ENCODE measurements at places on chromosomes 12 and 14.

- no peak for DNase-seq
Observed at GRCh38 chr14:89493406-89493805, 76.4 kb upstream of the FOXN3 start.

GRCh38 chr14:98194821-98195220, 1077.2 kb downstream of the BCL11B start:
- DNase-seq, result no peak

DNA sequence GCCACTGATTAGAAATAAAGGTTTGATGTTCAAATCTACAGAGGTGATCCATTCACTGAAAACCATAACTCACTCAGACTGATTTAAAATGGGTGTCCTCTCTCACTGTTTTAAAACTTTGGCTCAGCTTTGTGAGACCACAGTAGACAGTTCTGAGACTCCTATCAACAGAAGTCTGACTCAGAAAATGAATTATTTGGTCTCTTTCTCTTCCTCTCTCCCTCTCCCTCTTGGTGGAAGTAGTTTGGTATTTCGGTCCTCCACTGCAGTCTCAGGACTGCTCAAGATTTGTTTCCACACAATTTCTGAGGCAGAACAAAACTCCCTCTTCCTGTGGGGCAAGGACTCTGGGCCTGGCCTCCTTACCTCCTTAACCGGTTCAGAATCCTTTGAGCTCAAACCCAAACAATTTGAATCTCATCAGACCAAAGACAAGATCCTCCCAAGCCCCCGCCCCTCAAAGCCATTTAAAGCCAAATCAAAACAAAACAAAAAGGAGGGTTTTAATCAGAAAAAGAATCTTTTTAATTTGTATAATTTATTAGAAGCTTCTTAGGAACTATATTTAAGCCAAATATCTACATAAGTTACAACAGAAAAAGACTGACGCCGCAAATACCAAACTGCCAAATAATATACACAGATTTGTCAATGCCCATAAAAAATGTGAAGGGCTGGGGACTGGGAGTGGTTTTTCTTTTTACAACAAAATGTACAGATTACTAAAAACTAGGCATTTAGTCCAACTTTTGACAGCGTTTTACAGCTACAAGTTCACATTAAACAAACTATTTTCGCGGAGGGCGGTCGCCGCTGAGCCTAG, 3.9 kb downstream of the NKX2-1 start:
- DNase-seq, result no peak

DNA sequence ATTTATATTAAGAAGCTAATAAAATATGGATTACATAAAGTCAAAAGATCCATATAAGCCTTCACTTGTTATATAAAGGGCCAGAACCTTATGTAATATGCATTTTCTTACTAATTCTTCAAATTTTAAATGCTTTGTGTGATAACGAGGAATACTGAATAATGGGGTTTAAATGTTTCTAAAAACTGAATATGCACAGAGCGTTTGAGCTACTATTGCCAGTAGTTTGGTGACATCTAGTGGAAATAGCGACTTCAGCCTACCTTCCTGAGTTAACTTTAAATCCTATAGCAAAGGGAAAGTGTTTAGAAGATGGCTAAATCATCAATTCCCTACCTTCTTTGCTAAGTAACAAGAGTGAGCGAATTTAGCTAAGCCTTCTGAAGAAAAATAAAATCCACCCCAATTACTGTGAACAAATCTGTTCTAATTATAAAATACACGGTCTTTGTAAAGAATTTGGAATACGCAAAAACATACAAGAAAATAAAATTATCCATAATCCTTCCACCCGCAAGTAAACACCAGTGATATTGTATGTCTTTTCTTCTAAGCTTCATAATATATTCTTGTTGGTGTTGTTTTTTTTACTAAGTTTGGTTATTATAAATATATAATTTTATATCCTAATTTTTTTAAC, 115.5 kb upstream of the G2E3 start:
- DNase-seq, result no peak

GRCh38 chr14:61253064-61253738, 27.9 kb downstream of the TMEM30B start:
- no peak for DNase-seq

GRCh38 chr12:127174881-127175280, 1092.1 kb upstream of the TMEM132C start:
- no peak for DNase-seq

- no peak for DNase-seq
Observed at GRCh38 chr12:27602516-27602915, 78.5 kb downstream of the PPFIBP1 start.

- DNase-seq, result no peak
Observed at GRCh38 chr12:60209521-60209920, 613.7 kb downstream of the SLC16A7 start.

- no peak for DNase-seq
Observed at GRCh38 chr12:119052001-119052400, 70.7 kb downstream of the SRRM4 start.

DNA sequence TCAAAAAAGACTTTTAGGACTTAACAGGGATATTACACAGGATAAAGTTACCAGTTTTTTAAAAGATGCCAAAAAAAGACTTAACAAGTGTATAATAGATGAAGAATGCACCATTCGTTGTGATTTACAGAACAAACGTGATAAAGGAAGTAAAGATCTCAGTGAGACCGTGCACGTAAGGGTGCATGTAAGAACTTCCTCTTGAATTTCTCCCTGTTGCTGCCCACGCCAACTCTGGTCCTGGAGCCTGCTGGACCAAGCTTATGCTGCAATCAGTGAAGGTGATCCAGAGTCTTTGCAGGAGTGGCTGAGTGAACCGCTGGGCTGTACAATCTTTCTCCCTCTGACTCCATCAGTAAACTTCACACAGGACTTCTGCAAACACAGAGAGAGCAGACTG, 593.7 kb downstream of the TMEM121 start:
- DNase-seq, result no peak

DNA sequence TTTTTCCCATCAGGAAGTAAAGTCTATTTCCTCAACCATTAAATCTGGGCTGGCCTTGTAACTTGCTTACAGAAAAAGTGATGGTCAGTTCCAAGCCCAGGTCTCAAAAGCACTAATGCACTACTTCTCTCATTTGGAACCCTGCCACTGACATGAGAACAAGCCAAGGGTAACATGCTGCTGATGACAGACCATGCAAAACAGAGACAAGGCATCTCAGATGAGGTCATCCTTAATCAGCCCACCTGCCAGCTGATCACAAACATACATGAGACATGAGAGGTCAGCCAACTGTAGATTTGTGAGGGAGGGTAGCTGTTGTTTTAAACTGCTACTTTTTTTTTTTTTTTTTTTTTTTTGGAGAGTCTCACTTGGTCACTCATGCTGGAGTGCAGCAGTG, 16.2 kb downstream of the TWF1 start:
- DNase-seq, result no peak

- DNase-seq, result no peak
Observed at GRCh38 chr12:59652130-59652529, 56.3 kb downstream of the SLC16A7 start.

DNA sequence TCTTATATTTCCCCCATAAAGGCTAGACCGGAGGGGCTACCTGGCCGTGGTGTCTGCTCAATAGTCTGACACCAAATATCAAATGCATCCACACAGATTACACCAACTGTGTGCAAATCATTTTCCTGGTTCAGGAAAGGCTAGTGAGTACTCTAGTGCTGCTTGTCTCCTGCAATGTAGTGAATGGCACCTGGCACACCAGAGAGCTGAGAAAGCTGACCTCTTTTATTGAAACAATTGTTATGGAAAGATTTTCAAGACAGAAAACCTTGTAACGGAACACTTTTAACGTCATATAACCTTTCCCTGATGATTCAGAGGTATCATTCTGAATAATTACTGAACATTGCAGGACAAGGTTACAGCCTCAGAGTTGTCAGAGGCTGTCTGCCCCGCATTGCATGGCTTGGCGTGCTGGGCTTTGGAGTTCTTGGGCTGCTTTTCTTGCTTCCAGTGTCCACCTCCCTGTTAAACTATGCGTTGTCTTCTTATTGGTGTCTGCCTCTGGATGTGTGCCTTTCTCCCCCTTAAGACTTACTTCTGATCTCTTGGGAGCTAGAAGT, 40.7 kb upstream of the HDAC7 start:
- DNase-seq, result no peak

All from NCI-H1930 (cell line).